SK-N-DZ (cell line): ENCODE measurements at places on chromosomes 2 and 18.

DNA sequence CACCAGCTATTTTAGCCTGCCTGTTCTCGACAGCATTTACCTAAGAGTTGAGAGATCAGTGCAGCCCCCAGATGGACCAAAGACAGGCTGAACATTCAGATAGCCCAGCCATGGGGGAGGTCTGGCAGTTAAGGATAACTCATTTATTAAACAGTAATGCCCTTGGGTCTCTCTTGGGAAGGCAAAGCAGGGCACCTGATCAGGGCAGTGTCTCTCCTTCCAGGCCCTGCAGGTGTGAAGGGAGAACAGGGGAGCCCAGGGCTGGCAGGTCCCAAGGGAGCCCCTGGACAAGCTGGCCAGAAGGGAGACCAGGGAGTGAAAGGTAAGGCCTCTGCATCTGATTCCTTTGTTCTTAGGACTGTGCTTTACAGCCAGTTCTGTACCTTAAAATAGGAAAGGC is 49.6 kb downstream of the MARCO start:
- no peak for DNase-seq

DNA sequence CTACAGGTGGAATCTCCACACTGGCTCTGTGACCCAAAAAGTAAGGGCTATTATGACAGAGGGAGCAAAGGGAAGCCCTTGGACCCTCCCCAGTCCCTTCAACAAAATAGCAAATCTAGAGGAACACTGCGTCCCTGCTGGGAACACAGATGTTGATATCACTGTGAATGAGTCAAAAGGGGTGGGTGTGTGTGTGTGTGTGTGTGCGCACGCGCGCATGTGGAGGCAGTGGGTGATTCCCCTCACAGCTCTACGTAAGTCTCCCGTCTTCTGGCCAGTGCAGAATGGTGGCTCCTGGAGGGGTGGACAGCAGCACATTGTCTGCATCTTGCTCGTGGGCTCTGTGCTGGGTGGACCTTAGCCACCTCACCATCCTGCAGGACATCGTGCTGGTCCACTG is 7.8 kb upstream of the C2orf72 start:
- DNase-seq = no peak

GRCh38 chr2:140990416-140990815 is 1140.4 kb downstream of the LRP1B start:
- DNase-seq = no peak

DNA sequence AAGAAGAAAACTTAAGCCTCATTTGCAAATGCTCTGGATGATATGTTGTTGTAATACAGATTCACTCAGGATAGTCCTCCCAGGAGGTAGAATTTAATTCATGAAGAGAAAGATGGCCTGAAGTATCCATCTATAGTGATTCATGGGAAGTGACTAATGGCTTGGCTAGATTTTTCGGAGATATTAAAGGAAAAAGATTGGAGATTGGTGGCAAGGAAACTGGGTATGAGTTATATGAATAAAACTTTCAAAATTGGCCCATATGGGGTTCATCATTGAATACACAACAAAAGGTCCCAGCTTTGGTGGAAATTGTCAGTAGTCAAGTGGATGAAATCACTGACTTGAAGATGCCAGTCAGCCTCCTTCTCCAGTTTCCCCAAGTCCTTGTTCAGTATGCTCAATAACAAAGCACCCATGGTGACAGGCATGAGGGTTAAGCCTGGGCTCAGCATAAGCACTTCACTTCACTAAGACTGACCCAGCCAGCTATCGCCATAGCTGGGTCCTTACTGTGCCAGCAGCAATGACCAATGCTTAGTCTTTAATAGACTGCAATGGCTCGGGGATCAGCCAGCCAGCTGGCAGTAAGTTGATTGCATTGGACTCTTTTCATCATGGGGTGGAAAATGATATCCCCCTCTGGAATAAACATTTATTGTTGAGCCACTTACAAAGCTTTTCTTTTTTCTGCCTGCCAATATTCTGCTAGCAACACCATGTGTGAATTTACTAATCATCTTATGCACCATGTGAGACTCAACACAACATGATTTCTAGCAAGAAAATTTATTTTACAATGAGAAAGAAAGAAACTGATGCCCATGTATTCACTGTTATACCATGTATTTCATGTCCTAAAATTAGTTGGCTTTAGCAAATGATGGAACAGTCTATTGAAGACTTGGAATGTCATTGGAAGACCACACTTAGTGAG is 176.6 kb upstream of the TACR1 start:
- DNase-seq = no peak

DNA sequence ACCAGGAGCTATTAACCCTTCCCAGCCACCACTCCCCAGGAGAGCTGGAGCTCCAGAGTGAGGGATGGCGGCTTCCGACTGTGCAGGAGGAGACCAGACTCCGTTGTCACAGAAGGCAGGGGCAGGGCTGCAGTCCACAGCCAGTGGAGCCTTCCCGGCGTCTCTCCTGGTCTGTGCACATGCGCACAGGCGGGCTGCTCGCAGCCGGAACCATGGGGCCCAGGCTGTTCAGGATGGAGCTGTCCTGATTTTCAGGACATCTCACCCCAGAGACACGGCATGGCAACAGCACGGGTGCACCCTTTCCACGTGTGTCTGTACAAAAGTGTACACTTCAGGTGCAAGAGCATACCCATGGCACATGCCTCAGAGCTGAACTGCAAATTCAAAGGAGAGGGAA is 28.9 kb downstream of the EIPR1 start:
- no peak for DNase-seq
